ENCODE measurements at places on chromosomes 6 and 20.

- DNase-seq = no peak
Observed at GRCh38 chr6:13874191-13874549, 50.6 kb upstream of the RNF182 start.

GRCh38 chr6:139290787-139291311 lies 949 bp downstream of the TXLNB start:
- no peak for DNase-seq

DNA sequence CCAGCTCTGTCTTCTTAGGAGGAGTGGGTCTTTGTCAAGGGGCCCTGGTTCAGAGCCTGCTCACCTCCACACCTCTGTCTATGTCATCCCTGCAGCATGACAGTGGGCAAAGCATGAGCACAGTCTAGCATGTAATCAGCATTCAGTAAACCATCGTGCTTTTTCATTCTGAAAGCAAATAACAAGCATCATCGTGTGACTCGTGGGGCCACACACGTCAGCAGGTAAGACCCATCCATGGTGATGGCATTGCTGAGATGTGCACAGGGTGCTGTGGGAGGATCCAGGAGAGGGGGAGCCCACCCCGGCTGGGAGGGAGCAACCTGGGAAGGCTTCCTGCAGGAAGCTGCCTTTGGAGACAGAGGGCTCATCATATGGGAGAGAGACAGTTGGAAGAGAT lies 106.7 kb downstream of the TMEM242 start:
- DNase-seq = no peak

- no peak for DNase-seq
Observed at GRCh38 chr6:116595247-116595646, 21.0 kb upstream of the RSPH4A start.

GRCh38 chr6:170516783-170517616 lies 36.1 kb downstream of the PSMB1 start:
- peak; percentile 42 for DNase-seq

DNA sequence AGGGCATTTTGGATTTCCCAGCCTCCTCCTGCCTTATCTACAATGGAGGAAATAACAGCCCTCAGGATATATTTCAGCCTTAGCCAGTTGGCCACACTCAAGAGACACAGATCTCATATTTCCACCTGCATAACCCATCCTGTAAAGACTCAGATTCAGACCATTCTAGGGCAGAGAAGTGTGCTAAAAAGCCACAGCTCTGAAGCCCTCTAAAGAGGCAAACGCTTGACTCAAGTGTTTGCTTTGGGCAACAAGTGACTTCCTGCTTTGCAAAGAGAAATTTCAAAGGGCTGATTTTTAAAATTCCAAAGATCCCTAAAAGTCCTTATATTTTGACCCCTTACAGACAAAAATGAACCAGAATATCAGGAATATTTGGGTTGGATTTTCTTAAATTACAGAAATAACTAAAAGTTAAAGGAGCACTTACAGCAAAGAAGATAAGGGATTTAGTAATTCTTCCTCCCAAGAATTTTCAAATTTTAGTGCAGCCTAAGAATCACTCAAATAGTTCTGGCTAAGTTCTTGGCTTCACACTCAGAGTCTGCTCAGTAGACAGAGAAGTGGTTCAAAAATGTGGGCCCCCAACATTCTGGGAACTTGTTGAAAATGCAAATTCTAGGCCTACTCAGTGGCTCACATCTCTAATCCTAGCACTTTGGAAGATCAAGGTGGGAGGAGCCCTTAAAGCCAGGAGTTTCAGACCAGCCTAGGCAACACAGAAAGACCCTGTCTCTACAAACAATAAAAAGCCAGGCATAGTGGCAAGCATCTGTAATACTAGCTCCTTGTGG lies 18.9 kb upstream of the ADGRF5 start:
- DNase-seq = no peak

DNA sequence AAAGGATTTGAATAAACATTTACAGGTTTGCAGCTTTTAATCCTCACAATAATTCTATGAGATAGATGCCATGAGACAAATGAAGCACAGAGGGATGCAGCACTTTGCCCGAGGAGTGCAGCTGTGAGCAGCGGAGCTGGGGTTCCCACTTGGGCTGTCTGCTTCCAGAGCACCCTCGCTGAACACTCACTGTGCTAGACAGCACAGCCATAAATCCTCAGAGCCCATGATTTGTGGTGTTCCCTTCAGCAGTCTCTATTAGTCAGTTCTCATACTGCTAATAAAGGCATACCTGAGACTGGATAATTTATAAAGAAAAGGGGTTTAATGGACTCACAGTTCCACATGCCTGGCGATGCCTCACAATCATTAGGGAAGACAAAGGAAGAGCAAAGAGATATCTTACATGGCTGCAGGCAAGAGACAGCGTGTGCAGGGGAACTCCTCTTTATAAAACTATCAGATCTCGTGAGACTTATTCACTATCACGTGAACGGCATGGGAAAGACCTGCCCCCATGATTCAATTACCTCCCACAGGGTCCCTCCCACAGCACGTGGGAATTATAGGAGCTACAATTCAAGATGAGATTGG lies 25.3 kb upstream of the CTAGE9 start:
- no peak for DNase-seq

- no peak for DNase-seq
Observed at GRCh38 chr6:84791233-84791632, 26.8 kb upstream of the TBX18 start.

GRCh38 chr20:35048739-35049138 lies 43.9 kb downstream of the TRPC4AP start:
- DNase-seq = no peak

- no peak for DNase-seq
Observed at GRCh38 chr6:2171728-2172127, 73.7 kb downstream of the GMDS start.

- DNase-seq = peak; percentile 34
Observed at GRCh38 chr20:21353236-21353635, 44.1 kb downstream of the NKX2-4 start.

GRCh38 chr6:40523505-40524172 lies 63.5 kb downstream of the LRFN2 start:
- no peak for DNase-seq

DNA sequence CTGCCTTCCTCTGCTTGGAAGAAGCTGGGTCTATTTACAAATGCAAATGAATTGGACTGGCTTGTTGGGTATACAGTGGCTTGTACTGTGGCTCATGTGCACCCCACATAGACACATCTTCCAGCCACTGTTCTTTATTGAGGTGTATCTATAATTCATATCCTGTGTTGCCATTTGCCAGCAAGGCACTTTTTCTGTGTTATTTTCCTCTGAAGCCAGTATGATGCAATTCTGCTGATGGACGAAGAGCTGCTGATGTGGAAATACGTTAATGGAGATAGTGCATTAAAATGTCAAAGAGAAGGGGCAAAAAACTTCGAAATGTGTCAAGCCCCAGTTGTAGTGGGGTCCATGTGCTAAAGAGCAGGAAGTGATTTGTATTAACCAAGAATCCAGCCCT lies 167.5 kb downstream of the TMEM242 start:
- DNase-seq = no peak

GRCh38 chr20:3922223-3922982 lies 33.2 kb downstream of the PANK2 start:
- no peak for DNase-seq

- DNase-seq = no peak
Observed at GRCh38 chr20:47583551-47583950, 81.9 kb downstream of the NCOA3 start.

- no peak for DNase-seq
Observed at GRCh38 chr6:30238178-30238795, 25.1 kb upstream of the TRIM26 start.

GRCh38 chr20:38423541-38423940 lies 11.6 kb downstream of the SNHG17 start:
- DNase-seq = no peak

DNA sequence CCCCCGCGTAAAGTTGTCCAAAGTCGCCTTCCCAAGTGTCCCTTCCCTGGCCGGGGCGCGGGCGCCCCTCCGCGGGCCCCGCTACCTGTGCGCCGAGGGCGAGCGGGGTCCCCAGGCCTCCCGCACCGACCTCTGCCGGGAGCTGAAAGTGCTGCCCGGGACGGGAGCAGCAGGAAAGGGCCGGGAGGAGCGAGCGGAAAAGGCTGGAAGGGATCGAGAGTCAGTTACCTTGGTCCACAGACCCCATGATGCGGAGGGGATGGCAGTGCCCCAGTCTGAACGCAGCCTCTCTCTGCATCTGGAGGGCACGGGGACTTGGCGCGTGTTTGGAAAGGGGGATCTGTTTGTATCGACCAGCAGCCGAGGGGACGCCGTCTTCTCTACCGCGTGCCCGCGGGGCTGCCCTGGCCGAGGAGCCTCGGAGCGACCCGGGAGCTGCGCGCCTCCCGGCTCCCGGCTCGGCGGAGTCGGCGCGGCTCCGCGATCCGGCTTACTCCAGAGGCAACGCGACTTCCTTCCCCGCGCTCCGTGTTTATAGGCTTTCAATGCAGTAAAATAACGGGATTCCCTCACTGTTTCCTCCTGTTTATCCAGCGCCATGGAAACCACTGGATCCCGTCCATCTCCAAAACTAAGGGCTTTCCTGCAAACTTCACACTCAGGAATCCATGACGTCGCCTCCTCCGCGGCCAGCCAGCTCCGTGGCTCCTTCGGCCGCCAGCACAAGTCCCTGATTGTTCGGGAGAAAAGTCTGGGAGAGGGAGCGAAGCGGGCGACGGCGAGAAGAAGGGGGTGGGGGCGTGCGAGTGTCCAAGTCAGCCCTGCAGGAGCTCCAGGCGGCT lies 20.0 kb upstream of the NFATC2 start:
- peak; percentile 72 for DNase-seq

GRCh38 chr20:1396264-1396663 lies 3.4 kb upstream of the FKBP1A start:
- DNase-seq = no peak

- DNase-seq = no peak
Observed at GRCh38 chr6:4363656-4364055, 228.3 kb upstream of the ECI2 start.

GRCh38 chr20:5996765-5997164 lies 46.3 kb downstream of the MCM8 start:
- no peak for DNase-seq

- DNase-seq = no peak
Observed at GRCh38 chr6:169208011-169208410, 45.6 kb downstream of the THBS2 start.

GRCh38 chr6:21752054-21752811 lies 158.7 kb downstream of the SOX4 start:
- no peak for DNase-seq

- DNase-seq = no peak
Observed at GRCh38 chr20:31523361-31524283, 9.4 kb downstream of the HM13 start.

DNA sequence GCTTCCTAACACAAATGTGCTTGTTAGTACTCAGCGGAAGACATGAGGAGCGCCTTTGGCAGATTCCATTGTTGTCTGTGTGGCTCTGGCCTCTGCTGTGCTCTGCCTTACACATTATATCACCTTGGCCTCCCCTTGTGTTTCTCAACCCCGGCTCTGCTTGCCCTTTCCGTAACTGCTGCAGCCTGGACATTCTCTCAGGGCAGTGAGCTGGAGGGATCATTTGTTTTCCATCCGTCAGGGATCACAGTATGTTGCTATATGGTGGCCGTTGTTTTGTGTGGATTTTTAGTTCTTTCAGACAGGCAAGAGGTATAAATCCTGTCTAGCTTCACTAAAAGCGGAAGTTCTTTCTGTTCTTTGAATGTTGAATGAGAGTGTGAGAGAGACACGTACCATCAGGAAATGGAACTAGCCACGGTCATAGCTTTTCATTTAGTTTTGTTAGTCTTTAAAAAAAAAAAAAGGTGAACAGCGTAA lies 175.1 kb downstream of the JARID2 start:
- DNase-seq = no peak

GRCh38 chr6:79788756-79789155 lies 157.6 kb downstream of the SH3BGRL2 start:
- no peak for DNase-seq

DNA sequence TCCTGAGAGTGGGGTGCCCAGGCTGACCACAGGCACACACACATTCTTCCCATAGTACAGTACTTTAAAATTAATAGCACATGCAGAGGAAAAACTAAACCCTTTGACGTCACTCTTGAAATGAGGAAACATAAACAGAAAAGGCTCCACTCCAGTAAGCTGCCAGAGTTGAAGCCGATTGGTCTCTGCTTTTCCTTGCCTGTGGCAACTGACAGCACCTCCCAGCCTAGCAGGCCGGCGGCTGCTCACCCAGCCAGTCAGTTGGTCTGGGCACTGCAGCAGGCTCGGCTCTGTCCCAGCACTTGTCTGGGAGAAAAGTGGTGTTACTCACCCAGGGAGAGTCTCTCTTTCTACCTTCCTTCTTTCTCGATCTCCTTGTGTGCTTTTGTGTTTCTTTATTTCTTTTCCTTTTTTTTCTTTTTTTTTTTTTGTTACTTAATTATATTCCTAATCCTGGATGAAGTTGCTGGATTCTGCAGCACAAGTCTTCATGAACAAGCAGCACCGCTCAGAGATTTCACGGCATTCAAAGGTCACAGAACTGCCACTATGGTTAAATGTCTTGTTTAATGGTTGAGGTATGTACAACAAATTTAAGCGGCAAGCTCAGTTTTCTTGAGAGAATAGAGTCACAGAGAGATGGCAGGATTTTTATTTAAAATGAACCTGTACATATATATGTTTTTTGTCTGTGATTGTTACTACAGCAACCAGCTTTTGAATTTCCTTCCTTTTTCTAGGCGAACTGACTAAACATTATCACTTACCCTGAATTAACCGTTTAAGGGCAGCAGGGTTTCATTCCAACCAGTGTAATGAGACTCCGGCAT lies at the start of gene PDE7B:
TSS of gene PDE7B (plus strand) at position 260 of the 830 bp plus-strand sequence.
- DNase-seq = peak; percentile 96

DNA sequence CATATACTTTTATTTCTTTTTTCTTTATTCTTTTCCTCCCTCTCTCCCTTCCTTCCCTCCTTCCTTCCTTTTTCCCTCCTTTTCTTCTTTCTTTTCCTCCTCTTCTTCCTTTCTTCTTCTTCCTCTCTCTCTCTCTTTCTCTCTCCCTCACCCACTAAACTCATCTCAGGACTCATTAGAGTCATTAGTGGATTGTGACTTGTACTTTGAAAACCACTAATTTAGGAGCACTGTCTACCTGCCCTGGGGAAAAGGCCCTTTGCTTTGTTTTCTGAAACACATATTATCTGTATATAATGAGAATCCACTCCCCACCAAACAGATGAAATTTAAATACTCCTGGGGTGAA lies 68.7 kb upstream of the CEP85L start:
- DNase-seq = no peak

DNA sequence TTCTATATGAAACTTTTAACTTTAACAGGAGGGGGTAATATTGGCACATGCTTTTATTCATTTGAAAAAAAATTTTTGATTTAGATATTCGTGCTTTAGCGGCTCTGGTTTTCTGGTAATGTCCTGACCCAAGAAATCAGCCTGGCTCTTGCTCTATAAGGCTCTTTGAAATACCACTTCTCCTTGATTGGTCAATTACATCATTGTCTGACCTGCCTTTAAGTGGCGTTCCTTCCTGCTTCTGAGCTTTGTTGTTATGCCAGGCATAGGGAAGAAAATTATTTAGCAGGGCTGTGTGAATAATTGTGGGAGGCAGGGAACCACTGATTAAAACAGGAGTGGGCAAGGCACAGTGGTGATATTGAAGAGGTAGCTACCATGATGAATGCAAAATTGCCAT lies 3.9 kb downstream of the RNF144B start:
- DNase-seq = no peak

Measured in non-pigmented ciliary epithelial cell (primary cell).